ENCODE measurements at places on chromosomes 13 and 19. TPM values are rescaled to one million over a fixed set of nuclear protein-coding genes. Genes with fewer than 3 reads are reported as not detected.
A peak's percentile ranks its signal among the peaks of the same experiment; 100 is the strongest.

- DNase-seq, result no peak
Measured at GRCh38 chr13:60603049-60603448, 206.0 kb downstream of the TDRD3 start.

Gene C13orf42
- polyA plus RNA-seq, result not detected

DNA sequence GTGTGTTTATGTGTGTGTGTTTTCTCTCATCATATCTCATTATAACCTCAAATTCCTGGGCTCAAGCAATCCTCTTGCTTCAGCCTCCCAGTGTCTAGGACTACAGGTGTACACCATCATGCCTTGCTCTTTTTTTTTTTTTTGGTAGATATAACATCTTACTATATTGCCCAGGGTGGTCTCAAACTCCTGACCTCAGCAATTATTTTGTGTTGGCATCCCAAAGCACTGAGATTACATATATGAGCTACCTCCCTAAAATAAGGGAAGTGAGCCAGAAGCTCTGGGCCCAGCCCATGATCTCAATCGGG, 448 bp upstream of the ZNF543 start:
- no peak for DNase-seq

DNA sequence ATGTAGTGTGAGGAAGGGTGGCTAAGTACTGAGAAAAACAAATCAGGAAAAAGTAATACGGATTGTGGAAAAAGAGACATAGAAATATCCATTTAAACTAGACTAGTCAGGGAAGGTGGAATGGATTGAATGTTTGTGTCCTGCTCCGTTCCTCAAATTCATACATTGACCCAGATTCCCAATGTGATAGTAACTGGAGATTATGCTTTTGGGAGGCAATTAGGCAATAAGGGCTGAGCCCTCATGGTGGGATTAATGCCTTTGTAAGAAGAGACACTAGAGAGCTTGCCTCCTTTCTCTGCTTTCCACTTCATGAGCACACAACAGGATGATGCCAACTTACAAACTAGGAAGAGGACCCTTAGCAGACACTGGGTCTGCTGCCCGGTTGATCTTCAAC, 765.2 kb upstream of the GPC6 start:
- DNase-seq, result no peak

GRCh38 chr13:97914540-97914939, 38.9 kb upstream of the IPO5 start:
- DNase-seq, result no peak

DNA sequence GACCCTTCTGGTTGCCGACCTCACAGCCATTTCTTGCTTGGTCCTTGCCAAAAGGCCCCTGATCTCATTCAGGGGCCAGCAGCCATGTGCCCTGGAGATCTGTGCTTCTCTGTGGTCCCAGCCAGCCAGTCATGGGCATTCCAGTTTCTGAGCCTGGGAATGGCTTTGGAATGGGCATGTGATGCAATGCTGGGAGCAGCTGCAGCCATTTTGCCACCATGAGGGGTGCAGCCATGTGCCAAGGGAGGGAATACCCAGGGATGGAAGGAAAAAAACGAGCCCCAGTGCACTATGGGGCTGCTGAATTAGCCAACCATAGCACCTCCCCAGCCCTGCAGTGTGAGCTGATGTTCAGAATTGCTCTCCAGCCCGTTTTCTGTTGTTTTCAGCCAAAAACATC, 26.3 kb downstream of the F2RL3 start:
- no peak for DNase-seq

DNA sequence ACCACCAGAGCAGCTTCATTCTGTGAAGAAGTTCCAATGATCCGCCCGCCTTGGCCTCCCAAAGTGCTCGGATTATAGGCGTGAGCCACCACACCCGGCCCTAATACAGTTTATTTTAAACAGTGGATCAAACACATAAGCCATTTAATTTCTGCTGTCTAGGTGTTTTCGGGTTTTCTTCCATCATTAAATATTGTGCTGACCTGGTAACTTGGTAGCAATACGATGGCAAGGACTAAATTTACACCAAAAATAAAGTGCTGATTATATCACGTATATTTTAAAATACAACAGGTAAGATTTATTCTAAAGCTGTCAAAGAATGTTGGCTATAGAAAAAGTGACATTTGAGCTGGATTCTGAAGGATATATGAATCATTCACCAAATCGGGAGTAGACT, 1.3 kb downstream of the MED4 start:
- no peak for DNase-seq

GRCh38 chr13:107322228-107322627, 754.3 kb upstream of the ARGLU1 start:
- no peak for DNase-seq

GRCh38 chr13:50082426-50083281, 67.4 kb downstream of the KCNRG start:
- peak; percentile 88 for DNase-seq

GRCh38 chr13:31797154-31797775, 57.9 kb downstream of the RXFP2 start:
- DNase-seq, result peak; percentile 22

DNA sequence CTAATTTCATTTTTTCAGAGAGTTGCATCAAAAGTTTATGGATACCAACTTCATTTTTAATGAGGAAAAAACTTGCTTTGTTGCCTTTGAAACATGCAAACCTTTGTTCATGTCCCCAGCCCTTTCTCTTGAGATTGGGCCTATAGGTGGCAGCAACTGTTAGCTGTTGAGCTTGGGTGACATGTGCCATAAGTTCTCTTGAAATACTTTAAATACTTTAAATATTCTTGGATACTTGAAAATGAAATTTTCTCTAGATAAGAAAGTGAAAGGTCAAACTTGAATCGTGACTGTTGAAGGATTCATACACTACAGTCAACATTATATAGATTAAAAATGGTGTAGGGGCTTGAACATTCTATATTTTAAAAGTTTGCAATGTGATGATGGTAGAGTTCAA, 294.9 kb downstream of the NDFIP2 start:
- peak; percentile 46 for DNase-seq

- DNase-seq, result no peak
Measured at GRCh38 chr13:108115738-108116137, 99.6 kb downstream of the LIG4 start.
